ENCODE measurements at places on chromosomes 4 and X.
A peak's percentile ranks its signal among the peaks of the same experiment; 100 is the strongest.

DNA sequence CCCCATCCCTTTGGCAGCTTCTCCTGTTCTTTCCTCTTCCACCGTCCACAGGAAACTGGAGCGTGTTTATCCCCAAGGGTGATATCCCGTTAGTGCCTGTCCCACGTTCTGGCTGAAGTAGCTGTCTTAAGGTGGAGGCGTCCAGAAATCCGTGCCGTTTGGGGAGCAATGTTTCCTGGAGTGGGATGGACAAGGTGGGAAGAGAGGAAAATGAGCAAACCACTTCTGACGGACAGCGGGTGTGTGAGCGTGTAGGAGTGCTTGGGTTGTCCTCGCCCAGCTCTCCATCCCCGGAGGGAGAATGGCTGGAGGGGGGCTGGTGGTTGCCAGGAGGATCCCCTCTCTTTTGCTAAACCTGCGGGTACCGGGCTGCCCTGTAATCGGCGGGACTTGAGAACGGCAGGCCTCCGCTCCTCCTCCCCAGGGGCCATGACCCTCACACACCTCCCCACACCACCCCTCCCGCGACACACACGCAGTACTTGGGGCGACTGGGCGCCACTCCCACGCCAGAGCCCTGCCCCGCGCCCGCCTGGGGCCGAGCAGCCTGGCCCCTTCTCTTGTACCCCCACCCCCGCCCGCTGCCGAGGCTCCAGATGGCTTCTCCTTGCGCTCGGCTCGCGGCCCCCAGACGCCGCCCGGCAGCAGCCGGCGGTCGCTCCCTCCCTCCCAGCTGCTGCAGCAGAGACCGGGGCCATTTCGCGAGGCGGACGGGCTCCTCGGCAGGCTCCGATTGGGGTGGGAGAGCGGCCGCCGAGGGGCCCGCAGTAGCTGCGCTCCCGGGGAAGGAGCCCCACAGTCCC is 13.9 kb upstream of the PRDM8 start:
- DNase-seq: peak; percentile 57

DNA sequence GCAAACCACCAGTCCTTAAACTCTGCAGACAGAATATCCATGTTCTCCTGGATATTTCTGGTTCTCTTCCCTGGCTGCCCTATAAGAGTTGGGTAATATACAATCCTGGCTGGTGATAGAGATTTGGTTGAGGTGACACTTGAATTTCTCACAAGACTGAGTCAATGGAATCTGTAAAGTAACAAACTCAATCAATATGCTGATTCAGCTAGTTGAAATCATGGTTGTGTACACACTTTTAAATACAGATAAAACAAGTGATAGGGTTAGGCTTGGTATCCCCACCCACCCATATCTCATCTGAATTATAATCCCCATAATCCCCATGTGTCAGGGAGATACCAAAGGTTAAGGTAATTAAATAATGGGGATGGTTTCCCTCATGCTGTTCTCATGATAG is 349.2 kb upstream of the MAD2L1 start:
- no peak for DNase-seq

GRCh38 chrX:138669693-138670092 is 41.8 kb downstream of the FGF13 start:
- no peak for DNase-seq

DNA sequence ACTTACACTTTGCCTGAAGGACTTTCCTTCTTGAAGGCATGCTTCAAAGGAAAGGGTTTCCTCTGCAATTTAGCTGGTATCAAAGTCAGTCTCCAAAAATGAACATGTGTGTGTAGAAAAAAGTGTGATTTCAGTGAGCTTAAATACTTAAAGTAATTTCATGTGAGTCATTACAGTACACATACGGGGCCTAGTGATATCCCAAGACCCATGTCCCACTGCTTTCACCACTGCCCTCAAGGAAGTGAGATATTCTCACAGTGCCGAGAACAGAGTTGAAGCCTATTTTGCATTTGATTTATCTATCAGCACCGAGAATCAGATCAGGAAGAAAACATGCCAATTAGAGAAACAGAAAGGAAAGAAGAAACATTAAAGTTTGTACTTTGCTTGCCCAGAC is 61.0 kb downstream of the CHST7 start:
- DNase-seq: no peak

GRCh38 chr4:7830747-7831146 is 108.9 kb downstream of the AFAP1 start:
- no peak for DNase-seq

GRCh38 chr4:176323511-176324160 is 3.9 kb downstream of the SPCS3 start:
- DNase-seq: no peak

GRCh38 chr4:135325264-135325663 is 1123.7 kb upstream of the PABPC4L start:
- DNase-seq: no peak

GRCh38 chr4:181757910-181758660 is 485.1 kb upstream of the TENM3 start:
- DNase-seq: no peak

DNA sequence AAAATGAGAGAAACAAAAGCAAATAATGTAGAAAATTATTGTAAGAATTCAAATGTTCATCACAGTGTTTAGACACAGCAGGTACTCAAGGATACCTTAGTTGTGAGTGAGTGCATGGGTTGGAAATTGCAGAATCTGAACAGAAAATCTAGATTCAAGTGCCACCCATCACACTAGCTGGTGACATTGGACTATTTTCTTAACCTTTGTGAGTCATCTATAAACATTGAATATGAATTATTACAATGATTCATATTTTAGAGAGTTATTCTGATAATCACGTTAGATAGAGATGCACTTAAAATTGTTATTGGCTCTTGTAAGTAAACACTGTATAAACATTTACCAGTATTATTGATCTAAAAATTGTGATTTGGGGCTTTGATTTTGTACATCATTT is 1113.1 kb downstream of the STIM2 start:
- no peak for DNase-seq

DNA sequence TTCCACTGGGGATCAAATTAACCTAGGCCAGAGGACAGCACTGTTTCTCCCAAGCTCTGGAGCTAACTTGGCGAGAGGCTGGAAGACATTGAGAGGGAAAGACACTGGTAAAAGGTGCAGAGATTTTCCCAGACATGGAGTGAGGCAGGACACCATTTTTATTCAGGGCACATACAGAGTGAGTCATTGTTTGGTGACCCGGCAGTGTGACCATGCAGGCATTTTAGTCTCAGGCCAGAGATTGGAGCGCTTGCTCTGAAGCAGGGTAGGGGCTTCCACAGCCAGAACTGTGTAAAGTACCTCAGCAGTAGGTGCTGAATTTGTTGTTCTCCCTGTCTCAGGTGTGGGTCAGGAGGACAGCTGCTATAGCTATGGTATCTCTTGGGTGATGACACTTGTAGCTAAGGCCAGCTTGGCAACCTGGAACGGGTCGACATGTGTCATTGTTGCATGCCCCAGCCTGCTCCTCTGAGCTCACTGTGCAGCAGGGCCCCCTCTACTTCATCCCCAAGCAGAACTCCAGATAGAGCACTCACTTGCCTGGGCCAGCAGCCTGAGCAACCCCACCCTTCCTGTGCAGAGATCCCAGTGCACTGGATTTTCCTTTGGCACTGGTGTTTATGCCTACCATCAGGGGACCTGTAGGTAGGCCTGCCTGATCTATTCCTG is 79.8 kb upstream of the ATP8A1 start:
- DNase-seq: no peak

DNA sequence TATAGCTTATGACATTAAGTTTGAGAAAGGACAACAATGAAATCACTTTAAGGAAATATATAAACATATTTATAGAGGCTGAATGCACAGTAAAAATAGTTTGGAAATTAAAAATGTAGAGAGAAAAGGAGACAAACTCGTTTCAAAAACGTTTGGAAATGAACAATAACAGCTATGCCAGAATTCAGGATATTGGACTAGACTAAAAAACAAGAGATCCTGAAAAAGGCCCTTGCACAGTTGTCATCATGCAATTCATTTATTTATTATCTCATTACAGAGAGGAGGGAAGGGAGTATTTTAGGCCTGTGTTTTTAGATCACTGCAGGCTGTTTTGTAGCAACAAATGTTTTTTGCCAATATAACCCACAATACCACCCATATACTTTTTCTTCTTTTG is 527.2 kb downstream of the ADGRL3 start:
- DNase-seq: no peak

DNA sequence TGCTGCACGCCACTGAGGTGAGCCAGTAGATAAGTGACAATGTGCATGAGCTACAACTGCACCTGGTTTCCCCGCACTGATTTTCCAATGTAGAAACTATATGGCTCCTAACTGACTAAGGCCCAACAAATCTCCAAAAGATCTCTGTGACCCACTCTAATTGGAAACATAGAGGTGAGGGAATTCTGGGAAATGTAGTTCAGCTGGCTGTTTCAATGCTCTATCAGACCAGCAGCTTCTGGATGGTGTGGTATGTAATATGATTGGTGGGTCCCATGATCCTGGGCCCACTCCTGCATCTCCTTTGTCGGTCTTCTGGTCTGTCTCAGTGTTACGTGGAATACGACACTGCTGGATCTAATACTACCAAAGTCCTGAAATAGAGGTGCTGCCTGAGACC is 18.6 kb downstream of the CCDC160 start:
- no peak for DNase-seq

DNA sequence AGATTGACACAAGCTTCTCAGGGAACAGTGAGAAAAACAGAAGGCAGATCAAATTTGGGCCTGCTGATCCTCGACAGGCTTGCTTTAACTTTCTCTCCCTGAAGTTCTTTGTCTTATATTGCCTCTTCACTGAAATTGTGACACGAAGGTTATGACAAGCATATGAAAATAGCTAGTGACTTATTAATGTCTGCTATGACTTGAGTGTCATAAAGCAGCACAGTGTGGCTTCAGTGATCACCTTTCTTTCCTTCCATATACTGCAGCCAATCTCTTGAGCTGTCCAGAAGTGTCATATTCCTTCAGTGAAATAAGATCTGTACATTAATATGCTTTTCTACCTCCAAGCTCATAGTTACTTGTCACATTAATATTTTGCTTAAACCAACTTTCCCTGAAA is 870.2 kb downstream of the C4orf33 start:
- DNase-seq: no peak

GRCh38 chr4:82429728-82430192 is 502 bp downstream of the HNRNPDL start:
- peak; percentile 81 for DNase-seq

- no peak for DNase-seq
Measured at GRCh38 chr4:139436122-139436521, 17.8 kb upstream of the RAB33B start.

GRCh38 chr4:88360791-88361190 is 17.9 kb upstream of the HERC6 start:
- DNase-seq: no peak

DNA sequence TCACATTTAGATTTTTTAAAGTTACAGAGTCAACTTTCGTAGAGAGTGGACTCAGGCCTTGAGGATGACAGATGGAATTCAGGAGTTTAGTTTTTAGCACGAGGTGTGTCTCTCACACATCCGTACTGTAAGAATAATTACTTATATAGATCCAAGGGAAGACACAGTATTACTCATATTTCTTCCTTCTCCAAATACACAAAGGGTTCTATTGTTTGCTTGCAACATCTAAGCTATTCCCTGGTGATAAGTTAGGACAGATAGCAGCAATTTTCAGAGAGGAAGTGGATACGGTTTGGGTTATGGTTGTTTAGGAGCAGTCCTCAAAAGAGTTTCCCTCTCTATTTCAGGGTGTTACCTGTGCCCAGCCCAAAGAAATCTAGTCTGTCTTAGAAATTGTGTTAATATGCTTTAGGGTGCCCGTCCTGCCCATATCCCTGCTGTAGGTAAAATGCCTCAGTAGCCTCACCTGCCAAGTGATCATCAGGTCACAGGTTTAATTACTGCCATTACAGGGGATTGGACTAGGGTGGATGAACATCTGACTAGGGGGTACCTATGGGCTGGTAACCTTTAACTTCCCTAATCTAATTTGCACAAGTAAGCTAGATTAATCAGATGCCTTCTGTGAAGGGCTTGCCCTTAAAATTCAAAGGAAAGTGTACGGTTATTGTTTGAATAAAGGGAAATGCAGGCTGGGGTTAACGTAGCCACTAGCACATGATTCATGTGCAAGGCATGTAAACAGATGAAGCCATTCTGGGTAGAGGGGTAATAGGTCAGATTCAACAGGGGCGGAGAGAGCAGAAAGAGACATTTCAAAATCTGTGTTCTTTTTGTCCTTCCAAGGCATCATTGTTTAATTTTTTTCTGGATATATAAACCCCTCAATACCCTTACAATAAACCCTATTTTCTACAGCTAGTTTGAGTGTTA is 8.7 kb upstream of the PPP3CA start:
- DNase-seq: no peak

- no peak for DNase-seq
Measured at GRCh38 chr4:185457136-185457535, 14.4 kb downstream of the CCDC110 start.

DNA sequence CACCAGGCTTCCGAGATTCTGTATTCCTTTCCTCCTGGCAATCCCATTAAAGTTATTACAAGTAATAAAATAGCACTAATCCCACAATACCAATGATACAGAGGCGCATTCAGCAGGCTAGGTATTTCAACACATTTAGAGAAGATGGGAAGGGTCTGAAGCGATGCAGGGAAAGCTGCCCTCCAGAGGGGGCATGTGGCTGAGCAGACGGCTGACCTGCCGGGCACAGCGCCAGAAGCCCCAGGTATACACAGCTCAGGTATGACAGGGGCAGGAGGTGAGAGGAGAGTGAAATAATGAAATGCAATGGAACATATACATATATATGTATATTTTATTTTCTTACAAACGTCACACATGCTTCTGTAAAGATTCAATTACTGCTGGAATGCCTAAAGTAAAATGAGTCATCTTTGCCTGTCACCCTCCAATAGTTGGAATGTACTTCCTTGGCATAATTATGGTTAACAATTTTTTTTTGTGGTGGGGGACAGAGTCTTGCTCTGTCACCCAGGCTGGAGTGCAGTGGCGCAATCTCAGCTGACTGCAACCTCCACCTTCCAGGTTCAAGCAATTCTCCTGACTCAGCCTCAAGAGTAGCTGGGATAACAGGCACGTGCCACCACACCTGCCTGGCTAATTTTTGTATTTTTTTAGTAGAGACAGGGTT is 21.3 kb upstream of the CDKN2AIP start:
- DNase-seq: no peak

DNA sequence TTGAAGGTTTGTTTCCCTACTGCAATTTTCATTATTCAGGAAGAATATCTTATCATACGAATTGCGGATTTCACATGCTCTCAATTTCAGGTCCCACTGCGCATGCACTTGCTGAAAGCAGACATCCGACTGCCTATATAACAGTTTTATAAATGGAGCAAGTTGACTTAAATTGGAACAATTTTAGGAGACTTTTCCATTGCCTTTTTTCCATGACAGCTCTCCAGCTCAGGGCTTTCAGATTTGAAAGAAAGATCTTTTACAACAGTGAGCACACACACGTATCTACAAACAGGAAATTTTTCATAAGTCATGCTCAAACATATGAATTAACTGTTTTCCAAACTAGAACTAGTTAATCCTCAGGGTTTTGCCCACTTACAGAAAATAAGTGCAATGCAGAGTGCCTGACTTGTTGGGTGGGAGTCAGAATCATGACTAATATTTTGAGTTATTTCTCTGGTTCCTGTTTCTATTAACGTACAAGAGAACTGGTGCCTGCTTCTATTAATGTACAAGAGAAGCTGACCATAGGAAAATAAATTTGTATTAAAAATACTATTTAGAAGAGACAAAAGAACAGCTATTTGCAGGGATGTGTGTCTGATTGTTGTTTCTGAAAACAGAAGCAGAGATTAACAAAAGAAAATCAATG is 137.9 kb downstream of the GPC3 start:
- no peak for DNase-seq

GRCh38 chrX:123698979-123699520 is 33.8 kb downstream of the THOC2 start:
- DNase-seq: no peak

- no peak for DNase-seq
Measured at GRCh38 chr4:152805818-152806217, 26.1 kb downstream of the ARFIP1 start.
